ENCODE measurements at places on chromosomes 2 and 18.

- DNase-seq, result no peak
Observed at GRCh38 chr2:122183890-122184289, 428.4 kb downstream of the TSN start.

DNA sequence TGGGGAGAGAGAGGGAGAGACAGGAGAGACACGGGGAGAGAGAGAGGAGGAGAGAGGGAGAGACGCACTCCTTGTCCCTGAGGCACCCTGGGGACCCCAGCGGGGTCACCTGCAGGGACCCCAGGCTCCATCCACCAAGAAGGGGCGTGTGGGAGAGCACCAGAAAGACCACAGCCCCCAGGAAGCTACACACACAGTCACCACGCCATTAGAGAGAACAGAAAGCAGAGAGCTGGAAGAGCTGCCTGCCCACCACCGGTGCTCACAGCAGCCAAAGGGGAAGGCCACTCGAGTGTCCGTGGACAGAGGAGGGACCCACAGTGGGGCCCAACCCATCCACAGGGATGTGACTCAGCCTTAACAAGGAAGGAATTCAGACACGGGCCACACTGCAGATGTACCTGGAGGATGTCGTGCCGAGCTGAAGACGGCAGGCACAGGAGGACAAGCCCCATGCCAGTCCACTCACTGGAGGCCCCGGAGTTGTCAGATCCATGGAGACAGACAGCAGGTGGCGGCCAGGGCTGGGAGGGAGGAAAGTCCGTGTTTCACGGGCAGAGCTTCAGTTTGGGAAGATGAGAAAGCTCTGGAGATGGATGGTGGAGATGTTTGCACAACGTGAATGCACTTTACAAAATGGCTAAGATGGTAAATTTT is 11.5 kb upstream of the NFATC1 start:
- DNase-seq, result no peak

GRCh38 chr2:239601201-239601851 is 200.5 kb upstream of the HDAC4 start:
- no peak for DNase-seq

DNA sequence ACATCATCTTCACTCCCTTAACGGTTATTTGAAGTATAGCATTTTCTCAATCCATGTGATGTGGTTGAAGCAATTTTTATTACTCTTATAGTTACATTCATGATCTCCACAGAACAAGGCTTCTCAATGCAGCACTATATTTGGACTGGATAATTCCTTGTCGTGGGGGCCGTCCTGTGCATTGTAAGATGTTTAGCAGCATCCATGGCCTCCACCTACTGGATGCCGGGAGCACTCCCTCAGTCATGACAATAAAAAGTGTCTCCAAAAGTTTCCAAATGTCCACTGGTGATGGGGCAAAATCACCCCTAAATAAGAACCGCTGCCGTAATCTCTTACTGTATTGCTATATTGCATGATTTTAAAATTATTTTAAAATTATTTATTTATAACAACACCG is 110.6 kb upstream of the DDX18 start:
- DNase-seq, result no peak
